ENCODE measurements at places on chromosomes 11 and 22.

DNA sequence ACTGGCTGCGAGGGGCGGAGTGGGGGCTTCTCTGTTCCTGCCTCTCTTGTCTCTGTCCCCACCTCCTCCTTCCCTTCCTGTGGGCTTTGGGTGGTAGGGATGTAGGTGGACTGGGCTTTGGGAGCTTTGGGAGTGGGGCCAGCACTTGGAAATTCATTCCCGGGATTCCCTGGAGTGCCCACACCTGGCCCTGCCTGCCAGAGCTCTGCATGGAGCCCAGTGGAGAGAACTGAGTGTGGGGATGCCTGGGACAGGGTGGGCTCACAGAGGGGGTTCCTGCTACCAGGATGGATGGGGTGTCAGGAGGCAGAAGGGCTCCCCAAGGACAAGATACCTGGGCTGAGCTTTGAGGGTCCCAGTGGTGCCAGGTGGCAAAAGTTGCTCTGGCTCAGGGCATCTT lies 22.3 kb downstream of the CSF2RB start:
- no peak for DNase-seq

- DNase-seq, result no peak
Observed at GRCh38 chr11:72451831-72452376, 17.6 kb upstream of the CLPB start.

DNA sequence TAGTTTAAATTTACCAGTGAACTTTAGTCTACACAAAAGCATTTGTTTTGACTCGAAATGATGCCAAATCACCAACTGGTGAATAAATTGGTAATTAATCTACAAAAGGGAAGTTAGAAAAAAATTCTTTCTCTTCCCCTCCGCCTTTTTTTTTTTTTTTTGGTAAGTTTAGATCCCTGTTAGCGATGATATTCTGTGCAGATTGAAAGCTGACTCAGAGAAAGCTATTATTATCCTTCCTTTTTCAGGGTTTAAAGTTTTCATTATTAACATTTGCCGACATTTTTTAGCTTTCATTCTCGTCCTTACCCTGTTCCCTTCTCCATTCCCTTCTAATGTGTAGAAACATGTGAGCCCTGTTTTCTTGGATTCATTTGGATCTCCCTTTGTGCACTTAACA lies 16.8 kb upstream of the NUP160 start:
- DNase-seq, result no peak

DNA sequence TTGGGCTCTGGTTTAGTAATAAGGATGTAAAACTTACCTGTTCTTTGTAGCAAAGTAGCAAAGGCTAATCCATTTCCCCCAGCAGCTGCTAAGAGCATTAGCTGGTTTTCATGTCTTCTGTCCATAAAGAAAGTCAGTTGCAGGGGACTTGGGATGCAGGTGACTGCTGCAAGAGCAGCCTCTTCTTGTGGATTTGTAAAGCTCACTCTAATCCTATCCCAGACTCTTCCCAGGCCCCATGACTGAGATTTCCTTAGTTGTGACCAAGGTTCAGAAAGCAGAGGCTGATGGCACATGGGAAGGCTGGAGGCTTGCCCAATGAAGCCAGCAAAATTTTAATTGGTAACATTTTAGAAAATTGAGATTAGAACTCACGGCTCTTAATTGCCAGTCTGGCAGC lies 94.4 kb upstream of the HORMAD2 start:
- DNase-seq, result no peak

GRCh38 chr11:47854667-47855066 lies 6.5 kb upstream of the NUP160 start:
- no peak for DNase-seq

GRCh38 chr11:84947070-84947469 lies 680.1 kb downstream of the DLG2 start:
- DNase-seq, result no peak

DNA sequence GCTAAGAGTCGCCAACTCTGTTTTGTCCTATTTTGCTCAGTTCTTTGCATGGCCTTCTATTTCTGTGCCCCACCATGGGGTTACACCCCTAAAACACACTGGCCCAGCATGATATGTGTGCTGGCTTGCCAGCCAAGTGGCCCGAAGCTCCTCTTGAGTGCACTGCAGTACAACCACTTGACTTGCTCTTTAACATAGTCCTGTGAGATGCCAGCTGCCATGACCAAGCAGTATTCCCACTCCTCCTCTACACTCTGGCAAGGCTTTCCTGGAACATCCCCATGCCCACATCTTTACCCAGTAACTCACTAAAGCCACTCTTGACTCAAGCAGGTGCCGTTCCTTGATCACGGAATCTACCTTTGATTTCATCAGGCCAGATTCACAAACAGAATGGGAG lies 102.9 kb upstream of the GAL start:
- no peak for DNase-seq

- no peak for DNase-seq
Observed at GRCh38 chr22:26822313-26822712, 164.9 kb downstream of the MIAT start.

Data from activated T-cell treated with anti-CD3 and anti-CD28 coated beads, Interleukin-2, amount 50 U/mL, for 24 hours (primary cell).